ENCODE measurements at places on chromosomes 1 and 21.

DNA sequence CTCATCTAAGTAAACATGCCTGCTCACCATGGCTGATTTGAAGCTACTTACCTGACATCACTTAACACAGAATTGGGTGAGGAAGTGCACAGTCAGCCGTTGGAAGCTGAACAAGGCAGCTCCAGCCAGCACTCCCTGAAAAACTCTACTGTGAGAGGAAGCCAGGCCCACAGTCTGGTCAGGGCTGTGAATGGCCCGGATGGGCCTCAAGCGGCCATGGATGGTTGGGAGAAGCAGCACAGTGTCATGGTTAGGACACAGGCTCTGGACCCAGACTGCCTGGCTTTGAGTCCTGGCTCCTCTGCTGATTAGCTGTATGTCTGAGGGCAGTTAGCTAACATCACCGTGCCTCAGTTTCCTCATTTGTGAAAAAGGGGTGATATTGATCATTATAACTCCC is 267.8 kb downstream of the GRIK3 start:
- no peak for DNase-seq

GRCh38 chr1:27130798-27131197 is 24.1 kb downstream of the SLC9A1 start:
- no peak for DNase-seq

- no peak for DNase-seq
These were observed 76.7 kb downstream of the OSBPL9 start for GRCh38 chr1:51693419-51694155.

DNA sequence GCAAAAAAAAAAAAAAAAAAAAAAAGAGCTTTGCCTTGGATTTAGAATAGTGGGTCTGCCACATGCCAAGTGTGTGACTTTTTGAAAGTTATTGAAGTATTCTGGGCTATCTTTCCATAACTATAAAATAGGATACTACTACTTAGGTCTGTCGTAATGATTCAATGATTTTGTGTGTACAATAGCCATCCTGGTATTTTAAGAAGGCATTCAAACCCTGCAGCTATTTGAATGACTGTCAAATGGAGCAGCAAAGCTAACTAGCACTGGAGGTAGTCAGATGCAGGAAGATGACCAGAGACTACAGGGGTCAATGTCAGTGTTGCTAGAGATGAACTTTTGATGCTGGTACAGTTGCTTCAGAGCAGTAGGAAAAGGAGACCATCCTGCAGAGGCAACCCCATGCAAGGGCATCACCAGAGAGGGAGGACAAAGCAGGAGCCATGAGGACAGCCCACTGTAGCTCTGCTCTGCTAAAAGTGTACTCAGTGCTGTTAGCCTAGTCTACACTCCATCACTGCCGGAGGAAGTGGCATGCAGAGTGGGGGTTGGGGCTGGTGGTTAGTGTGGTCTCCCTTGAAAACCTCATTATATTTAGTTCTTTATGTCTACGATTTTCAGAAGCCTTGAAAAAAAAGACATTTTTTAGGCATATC is 29.0 kb downstream of the DUSP10 start:
- peak; percentile 60 for DNase-seq

DNA sequence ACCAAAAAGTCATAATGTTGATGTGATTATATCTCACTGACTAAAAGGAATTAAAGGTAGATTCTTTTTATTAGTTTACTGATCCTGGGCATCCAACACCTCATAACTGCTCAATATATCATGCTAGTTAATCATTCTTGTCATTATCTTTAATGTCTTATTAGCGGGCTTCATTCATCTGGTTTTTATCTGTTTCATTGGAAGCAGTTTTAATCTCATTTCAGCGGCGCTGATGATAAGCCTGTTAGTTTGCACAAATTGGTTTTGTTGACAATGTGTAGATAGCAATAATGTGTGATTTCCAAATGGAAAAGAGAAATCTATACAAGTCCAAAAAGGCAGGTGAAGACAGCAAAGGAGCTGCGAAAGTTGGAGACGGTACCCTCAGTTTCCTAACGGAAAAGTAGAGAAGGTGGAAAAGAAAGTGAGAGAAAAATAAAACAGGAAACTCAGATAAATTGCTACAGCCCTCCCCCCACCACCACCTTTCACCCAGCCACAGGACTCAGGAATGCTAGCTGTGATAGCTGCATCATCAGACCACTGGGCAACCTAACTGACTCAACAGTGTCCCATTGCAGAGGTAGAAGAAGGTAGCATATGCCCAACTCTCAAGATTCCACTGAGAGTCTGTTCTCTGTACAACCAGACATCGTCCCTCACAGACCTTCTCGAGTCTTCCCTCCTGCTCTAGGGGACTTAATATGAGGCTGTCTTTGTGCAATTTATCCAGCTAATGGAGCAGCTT is 241.7 kb upstream of the CAMK1G start:
- no peak for DNase-seq

DNA sequence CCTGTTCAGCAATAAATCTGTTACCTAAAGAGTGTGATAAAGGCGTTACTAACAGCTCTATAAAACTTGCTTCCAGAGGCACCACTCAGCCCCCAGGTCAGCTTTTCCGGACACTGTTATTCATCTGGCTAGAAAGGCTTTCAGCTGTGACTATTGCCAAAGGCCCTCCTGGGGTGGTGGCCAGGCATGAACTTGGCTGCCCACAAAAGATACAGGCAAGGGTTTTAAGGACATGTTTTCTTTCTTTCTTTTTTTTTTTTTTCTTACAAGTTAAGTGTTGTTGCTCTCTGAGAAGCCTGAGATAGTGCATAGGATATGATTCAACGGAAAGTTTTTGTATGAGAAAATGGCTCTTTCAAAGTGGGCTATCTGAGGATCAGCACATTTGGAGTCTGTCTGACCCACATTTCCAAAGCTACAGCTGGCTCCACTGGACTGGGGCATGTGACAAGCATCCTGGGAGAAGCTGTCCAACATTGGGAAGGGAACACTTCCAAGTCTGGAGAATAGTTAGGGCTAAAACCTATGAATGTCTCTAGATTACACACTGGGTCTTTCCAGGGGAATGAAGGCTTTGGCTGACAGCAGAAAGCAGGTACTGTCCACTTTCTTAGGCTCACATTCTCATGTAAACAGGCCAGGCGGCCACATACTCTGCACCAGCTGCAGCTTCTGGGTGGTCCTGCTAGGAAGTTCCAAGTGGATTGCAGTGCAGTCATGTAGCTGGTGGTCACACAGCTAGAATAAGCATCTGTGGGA is 639.7 kb downstream of the LMO4 start:
- no peak for DNase-seq

GRCh38 chr1:175504875-175505555 is 238.4 kb downstream of the TNR start:
- no peak for DNase-seq

DNA sequence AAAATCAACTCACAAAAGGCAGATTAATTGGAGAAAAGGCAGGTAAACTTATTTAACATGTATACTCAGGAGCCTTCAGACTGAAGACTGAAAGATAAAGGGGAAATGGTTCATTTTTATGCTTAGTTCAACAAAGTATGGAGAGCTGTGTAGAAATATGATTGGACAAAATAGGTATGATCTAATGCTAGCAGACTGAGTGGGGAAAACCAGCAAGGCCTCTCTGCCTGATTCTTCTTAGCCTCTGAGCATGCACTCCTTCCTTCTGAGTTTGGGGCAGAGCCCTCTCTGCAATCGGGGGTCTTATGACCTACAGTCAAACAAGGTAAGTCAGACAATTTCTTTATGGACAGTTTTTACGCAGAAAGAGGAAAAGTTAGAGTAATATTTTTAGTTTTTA is 38.8 kb upstream of the SUCO start:
- no peak for DNase-seq

GRCh38 chr1:26811057-26811456 is 15.4 kb upstream of the ZDHHC18 start:
- DNase-seq, result no peak

GRCh38 chr1:7942214-7942921 is 1.7 kb upstream of the TNFRSF9 start:
- no peak for DNase-seq

DNA sequence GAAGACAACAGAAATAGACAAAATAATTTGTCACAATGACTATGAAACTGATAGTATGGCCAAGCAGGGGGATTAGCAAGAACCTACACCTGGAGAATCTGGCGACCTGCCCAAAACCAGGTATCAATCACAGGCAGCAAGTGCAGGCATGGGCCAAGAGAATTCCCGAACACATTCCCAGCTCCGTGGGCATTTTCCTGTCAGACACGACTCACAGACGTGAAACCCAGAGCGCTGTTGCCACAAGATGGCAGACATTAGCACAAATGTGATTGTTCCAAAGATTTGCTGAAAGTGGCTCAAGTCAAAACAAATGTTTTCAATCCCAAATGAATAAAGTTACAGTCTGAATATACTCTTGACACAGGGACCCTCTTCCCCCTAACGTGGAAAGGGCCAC is 36.8 kb downstream of the HLCS start:
- no peak for DNase-seq

DNA sequence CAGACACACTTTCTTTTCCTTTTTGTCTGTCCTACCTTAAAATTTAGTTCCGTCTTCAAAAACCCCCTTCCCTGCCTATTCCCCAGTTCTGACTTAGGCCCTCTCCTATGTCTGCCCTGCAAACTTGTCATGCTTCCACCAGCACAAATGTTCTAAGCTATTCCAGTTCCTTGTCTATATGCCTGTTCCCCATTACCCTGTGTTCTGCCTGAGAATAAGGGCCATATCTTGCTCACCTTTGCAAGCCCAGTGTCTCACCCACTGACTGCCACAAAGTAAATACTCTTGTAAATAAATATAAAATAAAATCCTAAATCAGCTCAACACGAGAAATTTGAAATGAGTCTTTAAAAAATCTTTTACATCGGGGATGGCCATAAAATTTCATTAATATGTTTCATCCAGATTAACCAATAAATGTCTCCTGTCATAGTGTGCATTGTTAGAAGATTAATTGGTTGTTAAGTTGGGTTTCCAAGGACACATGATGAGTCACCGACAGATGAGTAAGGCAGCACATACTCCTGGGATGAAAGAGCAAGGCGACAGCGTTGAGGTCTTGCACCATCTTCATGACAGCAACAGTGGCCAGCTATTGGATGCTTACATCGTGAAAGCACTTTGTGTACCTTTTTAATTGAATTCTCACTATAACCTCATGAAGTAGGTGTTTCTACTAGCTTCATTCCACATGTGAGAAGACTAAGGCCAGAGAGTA is 92.6 kb upstream of the NGF start:
- no peak for DNase-seq

GRCh38 chr21:26394341-26394740 is 178.7 kb downstream of the CYYR1 start:
- DNase-seq, result no peak

GRCh38 chr1:56501426-56501825 is 77.9 kb downstream of the PLPP3 start:
- DNase-seq, result no peak

GRCh38 chr1:166089804-166090203 is 77.0 kb downstream of the FAM78B start:
- no peak for DNase-seq

GRCh38 chr21:17794518-17795145 is 24.5 kb downstream of the C21orf91 start:
- DNase-seq, result no peak

- no peak for DNase-seq
These were observed 820.2 kb upstream of the ADAMTS5 start for GRCh38 chr21:27787046-27787445.

GRCh38 chr21:25330266-25330665 is 277.0 kb downstream of the MRPL39 start:
- no peak for DNase-seq

GRCh38 chr1:157195521-157196244 is 57.5 kb upstream of the ETV3 start:
- DNase-seq, result no peak

GRCh38 chr1:209622841-209623829 is 29.1 kb downstream of the LAMB3 start:
- no peak for DNase-seq

GRCh38 chr1:154350383-154350782 is 25.1 kb downstream of the ATP8B2 start:
- no peak for DNase-seq

GRCh38 chr1:22250724-22251123 is 107.8 kb upstream of the WNT4 start:
- DNase-seq, result no peak

- DNase-seq, result no peak
These were observed 45.8 kb downstream of the RGS7 start for GRCh38 chr1:241311056-241311746.

DNA sequence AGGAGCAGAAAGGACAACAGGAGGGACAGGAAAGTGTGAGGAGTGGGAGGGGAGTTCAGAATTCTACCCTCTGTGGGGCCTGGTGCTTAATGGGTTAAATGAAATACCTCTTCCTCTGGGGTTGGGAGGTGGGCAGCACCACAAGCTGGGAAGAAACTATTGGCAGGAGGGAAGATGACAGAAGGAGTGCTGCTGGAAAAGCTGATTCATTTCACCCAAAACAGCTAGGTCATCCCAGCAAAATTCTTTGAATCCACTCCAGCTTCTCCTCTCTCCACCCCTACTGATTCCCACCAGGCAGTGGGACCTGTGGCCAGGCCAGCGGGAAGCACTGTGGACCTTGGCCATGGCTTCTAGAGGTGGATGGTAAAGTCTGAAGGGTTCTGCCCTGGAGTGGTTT is 12.8 kb downstream of the BCAN start:
- no peak for DNase-seq

- no peak for DNase-seq
These were observed 106.0 kb downstream of the ELAVL4 start for GRCh38 chr1:50214717-50215116.

GRCh38 chr1:89286549-89287180 is 14.0 kb upstream of the GBP5 start:
- DNase-seq, result no peak

DNA sequence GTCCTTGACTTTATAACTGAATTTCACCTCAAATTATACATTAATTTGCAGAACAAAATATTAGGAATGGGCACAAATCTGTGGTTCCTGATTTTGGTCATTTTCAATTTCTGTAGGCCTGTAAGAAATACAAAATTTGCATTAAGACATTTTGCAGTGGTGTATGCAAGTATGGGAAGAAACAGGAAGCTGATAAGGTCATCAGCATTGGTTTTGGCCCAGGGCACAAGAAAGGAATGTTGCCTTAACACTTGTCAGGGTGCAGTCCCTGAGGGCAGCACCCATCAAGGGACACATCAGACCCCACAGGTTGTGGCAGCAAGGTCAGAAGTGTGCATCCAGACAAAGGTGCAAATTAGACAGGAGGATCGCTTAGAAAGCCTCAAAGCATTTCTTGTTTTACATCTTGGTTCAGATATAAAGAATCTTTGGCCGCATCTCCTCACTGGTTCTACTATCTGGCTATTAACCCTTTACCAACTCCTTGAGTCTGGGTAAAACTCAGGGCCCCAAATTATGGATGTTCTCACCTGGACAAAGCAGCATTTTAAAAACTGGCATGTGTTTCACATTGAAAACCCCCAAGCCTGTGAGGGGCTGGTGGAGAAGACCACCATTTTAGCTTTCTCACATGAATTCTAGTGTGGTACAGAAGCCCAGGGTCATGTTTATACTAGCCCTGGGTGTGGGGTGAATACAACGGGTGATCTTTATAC is 182.4 kb downstream of the CDC7 start:
- no peak for DNase-seq

- DNase-seq, result no peak
These were observed 8.3 kb downstream of the PADI1 start for GRCh38 chr1:17213148-17213781.

GRCh38 chr1:184975208-184975870 is 1.0 kb upstream of the NIBAN1 start:
- DNase-seq, result no peak
